Suppressor macrophage treated with lipopolysaccharide for 4 hours (primary cell): ENCODE measurements at places on chromosomes 4 and X.

- DNase-seq = no peak
Observed at GRCh38 chr4:53141308-53141707, 224.6 kb downstream of the SCFD2 start.

- no peak for DNase-seq
Observed at GRCh38 chr4:41420541-41420940, 117.4 kb upstream of the LIMCH1 start.

- no peak for DNase-seq
Observed at GRCh38 chr4:90979556-90979955, 852.4 kb downstream of the CCSER1 start.

DNA sequence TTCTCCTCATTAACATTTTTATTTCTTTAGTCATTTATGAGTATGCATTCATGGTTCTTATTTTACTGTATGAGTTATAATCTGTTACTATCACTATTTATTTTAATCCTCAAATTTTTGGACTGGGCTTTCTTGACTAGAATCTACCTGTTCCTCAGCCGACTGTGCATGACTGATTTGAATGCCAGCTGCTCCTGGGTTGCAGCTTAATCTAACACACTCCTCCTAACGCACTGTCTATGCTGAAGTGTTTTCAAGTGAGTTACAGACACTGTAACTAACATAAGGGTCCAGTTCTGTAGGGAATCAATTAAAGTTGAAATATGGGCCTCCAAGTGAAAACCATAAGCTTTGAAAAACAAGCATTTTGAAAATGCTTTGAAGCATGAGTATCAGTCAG lies 137.4 kb upstream of the ARSJ start:
- no peak for DNase-seq

DNA sequence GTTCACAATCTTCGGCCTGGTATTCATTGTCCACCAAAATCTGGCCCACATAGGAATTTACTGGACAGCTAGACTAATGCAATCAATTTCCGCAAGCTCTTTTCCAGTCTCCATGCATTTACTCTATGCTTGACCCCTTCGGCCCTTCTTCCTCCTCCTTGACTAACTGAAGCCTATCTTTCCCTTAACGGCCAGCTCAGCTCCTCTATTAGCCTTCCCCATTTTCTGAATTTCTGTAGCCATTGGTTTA lies 1.2 kb upstream of the PHKA2 start:
- peak; percentile 5 for DNase-seq
